ENCODE measurements at places on chromosomes 16 and 17. TPM values are rescaled to one million over a fixed set of nuclear protein-coding genes. Genes with fewer than 3 reads are reported as not detected.

The KRT222 gene
- not detected for total RNA-seq

The CALB2 gene
- total RNA-seq, result not detected

- DNase-seq, result no peak
Measured at GRCh38 chr17:1042486-1042885, 45.6 kb downstream of the TIMM22 start.

- DNase-seq, result no peak
Measured at GRCh38 chr16:560701-561412, 663 bp downstream of the PRR35 start.

- DNase-seq, result no peak
Measured at GRCh38 chr16:64352246-64352645, 769.6 kb downstream of the CDH11 start.

DNA sequence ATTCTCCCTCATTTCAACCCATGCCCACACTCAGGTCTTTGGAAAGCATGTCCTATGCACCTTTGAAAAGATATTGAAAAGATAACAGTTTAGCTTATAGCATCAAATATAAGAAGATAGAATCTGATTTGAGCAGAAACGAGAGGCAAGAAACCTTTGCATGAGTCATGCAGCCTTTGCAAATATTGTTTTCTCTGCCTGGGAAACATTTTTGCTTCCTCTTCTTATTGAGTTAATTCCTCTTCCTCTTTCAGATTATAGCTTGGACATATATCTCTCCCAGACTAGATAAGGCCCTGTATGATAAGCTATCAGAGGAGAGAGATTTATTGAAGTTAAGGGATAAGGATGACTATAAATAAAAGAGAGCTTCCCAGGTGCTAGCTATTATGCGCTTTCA lies 46.1 kb upstream of the KCNJ2 start:
- DNase-seq, result no peak

The KRT33B gene
- not detected for total RNA-seq

GRCh38 chr17:59161477-59161876 lies 5.9 kb downstream of the PRR11 start:
- no peak for DNase-seq

DNA sequence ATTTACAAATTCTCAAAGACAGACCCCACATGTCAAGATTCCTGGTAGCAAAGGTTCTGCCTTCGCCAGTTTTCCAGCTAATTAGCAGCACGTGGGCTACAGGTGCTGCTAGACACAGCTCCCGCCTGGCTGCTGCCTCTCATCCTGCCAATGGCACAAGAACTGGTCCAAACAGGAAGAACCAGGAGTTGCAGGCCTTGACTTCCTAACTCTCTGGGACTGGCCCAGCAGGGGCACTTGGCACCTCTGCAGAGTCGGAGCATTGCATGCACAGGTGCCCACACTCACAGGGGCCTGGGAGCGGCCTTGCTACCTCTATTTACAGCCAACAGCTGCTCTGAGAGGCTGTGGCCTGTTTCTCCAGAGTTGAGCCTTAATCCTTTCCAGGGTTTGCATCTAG lies 39.6 kb downstream of the TK2 start:
- no peak for DNase-seq

DNA sequence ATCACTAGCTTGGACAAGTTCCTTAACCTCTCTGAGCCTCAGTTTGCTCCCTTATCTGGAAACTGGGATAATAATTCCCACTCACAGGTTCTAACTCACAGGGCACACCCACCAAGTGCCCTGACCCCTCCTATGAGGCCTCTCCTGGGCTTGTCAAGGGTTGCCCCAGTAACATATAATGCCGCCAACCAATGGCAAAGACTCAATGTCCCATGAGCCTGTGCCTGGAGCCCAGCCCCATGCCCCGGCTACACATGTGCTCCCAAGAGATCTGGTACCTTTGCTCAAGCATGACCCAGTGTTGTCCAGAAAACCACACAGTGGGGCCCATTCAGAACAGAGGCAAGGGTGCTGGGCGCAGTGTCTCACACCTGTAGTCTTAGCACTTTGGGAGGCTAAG lies 8.5 kb upstream of the FBXL19 start:
- DNase-seq, result no peak

DNA sequence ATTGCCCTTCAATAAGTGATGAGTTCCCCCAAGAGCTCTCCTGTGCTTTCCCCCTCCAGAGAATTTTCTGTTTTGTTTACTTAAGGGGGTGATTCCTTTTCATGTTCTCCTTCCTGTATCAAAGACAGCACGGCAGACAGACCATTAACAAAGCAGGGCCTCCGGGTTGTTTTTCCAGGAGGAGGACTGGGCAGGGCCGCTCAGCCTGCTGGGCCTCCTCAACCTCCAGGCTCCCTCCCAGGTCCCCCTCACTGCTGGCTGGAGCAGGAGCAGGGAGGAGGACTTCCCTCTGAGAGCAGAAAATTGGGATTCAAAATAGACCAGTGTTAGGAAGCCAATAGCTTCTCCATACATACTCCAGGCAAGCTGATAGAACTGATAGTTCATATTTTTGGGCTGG lies 20.4 kb downstream of the SDK2 start:
- no peak for DNase-seq

DNA sequence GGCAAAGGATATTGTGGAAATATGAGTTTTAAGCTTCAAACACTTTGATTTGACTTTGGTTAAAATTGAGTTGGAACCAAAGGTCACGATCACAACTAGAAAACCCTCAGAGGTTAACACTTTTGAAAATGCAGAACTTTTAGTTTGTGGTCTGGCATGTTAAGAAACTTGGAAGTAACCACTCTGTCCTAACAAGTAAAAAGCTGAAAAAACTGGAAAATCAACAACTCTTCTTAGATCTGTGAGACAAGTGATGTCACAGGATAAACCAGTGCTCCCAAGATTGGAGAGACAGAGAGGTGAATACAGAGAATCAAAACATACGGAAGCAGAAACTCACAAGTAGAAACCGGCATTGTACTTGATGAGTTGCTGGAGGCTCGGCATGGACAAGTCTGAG lies 17.4 kb downstream of the MFSD6L start:
- DNase-seq, result no peak

The HLF gene
- total RNA-seq, result 1.0 TPM

- no peak for DNase-seq
Measured at GRCh38 chr16:86018487-86018886, 119.5 kb downstream of the IRF8 start.

The TMEM100 gene
- not detected for total RNA-seq

DNA sequence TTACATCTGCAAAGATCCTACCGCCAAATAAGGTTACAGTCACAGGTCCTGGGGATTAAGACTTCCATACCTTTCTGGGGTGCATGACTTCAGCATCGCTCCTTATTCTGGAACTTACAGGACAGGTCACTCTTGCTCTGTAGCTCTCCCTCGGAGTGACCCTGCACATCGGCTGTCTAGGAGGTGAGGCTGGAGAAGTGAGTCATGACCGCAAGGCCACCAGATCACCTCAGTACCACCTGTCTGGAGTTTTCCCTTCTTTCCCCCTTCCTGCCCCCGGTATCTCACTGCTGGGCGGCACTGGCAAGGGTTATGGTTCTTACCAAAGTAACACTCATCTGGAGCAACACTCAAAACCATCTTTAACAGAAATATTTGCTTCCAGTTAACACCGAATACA lies 374.8 kb downstream of the SLC39A11 start:
- no peak for DNase-seq

The MYH13 gene
- not detected for total RNA-seq

The RDM1 gene
- 4.4 TPM for total RNA-seq

GRCh38 chr17:80833952-80834892 lies 157.4 kb upstream of the CHMP6 start:
- DNase-seq, result no peak

DNA sequence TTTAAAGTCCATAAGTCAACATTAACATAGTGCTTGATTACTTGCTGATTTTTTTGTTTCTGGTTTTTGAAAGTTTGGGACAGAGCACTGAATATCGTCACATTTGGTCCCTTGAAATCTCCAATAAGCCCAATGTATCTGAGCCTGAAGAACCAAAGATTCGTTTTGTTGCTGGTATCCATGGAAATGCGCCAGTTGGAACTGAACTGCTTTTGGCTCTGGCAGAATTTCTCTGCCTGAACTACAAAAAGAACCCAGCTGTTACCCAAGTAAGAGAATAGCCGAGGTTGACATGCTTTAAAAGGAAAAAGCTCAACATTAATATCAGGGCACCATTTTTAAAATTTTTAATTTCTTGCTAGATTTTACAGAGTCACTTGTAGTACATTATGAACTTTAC lies 27.7 kb upstream of the GOSR1 start:
- DNase-seq, result no peak

DNA sequence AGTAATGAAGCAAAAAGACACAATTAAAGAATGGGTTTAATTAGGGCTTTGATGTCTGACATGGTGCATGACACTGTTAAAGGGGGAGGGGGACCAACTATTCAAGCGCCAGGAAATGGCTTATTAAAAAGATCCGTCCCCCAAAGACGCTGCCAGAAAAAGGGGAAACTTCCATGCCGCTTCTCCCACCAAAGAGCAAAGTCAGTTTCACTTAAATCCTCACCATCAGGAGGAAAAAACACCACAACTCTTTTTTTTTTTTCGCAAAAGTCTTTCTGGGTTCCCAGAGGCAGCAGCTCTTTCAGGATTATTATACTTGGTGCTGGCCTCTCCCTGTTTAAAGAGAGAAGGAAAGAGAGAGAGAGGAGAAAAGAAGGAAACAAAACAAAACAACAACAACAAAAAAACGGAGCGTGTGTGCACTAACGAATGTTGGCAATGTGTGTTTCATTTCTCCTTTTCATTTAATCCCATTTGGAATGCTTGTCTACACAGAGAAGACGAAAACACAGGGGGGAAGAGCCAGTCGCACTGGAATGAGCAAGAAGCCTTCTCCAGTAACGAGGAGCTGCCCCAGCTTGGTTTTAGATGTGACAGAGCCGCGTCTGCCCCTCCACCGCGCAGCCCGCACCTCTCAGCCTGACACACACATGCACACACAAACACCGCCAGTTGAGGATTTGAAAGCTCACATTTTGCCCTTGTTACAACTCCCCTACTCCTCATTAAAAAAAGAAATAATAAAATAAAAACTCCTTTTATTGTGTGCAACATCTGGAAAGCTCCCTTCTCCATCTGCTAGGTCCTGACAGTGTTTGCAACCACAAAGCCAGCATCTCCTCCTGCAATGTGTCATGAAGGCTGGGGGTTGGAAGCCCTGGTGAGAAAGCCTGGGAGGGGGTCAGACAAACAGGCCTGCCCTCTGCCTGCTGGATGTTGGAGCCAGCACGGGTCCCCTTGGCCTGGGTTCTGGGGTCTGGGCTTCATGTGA lies 32.7 kb upstream of the AXIN2 start:
- peak; percentile 52 for DNase-seq

The OMG gene
- total RNA-seq, result 0.25 TPM

The TNRC6A gene
- 46.1 TPM for total RNA-seq

The ACSM3 gene
- total RNA-seq, result 21.8 TPM

The DPEP3 gene
- 0.11 TPM for total RNA-seq

The CTRB1 gene
- not detected for total RNA-seq

GRCh38 chr17:47700471-47701449 lies 6.8 kb downstream of the TBKBP1 start:
- peak; percentile 32 for DNase-seq

The GLTPD2 gene
- not detected for total RNA-seq

The FZD2 gene
- 0.07 TPM for total RNA-seq
